ENCODE measurements at places on chromosomes 3 and 15.

- no peak for DNase-seq
These were observed 113.4 kb downstream of the ASB7 start for GRCh38 chr15:100715571-100716455.

DNA sequence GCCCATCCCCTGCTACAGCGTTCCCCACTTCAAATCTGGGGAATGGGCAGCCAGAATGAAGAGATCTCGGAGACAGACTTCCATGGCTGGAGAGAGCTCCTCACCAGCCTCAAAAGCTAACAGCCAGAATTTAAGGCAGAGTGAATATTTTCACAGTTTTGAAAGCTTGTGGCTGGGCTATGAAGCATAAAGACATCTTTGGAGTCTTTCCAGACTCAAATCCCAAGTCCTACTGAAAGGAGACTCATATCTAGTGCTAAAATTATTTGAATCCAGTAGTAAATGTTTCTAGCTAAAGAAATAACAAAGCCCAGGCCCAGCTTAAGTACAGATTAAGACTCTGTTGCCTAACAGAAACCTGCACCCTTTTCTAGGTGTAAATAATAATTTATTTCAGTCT, 628.4 kb upstream of the ALCAM start:
- DNase-seq = no peak

- DNase-seq = no peak
These were observed 3.7 kb upstream of the WDR82 start for GRCh38 chr3:52281981-52282801.

DNA sequence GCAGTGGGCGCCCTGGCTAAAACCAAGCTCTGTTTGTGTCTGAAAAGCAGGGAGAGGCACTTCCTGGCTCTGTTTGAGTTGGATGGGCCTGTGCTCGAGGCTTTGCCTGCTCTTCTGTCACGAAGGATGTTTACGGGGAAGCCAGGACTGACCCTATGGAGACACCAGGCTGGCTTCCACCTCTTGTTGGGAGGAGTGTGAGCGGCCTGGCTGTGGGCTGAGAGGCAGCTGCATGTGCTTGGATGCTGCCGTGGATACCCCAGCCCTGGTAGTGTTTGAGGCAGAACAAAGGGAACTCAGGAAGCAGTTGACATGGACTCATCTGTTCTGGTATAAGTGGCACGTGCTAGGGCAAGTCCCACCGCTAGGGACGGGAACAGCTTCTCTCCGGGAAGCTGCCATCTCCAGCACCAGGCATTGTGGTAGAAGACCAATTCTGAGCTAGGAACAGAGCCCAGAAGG, 17.6 kb upstream of the SLC41A3 start:
- no peak for DNase-seq

- DNase-seq = no peak
These were observed 36.4 kb downstream of the ETFA start for GRCh38 chr15:76274821-76275220.

DNA sequence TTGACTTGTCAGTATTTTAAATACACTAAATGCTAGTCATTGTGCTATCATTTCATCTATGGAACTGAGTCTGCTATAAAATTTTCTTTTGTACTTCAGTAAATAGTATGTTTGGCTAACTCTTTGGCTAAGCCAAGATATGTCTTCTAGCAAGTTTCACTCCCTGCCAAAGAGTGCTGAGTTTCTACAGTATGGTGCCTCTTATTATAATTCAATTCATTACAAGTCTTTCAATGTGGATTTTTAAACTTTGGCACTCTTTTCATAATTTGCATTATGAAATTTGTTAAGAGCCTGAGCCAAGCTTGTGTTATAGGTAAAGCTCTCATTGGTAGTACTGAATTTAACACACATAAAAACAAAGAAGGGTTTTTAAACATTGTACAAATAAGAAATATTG, 24.4 kb downstream of the MORC1 start:
- DNase-seq = no peak

DNA sequence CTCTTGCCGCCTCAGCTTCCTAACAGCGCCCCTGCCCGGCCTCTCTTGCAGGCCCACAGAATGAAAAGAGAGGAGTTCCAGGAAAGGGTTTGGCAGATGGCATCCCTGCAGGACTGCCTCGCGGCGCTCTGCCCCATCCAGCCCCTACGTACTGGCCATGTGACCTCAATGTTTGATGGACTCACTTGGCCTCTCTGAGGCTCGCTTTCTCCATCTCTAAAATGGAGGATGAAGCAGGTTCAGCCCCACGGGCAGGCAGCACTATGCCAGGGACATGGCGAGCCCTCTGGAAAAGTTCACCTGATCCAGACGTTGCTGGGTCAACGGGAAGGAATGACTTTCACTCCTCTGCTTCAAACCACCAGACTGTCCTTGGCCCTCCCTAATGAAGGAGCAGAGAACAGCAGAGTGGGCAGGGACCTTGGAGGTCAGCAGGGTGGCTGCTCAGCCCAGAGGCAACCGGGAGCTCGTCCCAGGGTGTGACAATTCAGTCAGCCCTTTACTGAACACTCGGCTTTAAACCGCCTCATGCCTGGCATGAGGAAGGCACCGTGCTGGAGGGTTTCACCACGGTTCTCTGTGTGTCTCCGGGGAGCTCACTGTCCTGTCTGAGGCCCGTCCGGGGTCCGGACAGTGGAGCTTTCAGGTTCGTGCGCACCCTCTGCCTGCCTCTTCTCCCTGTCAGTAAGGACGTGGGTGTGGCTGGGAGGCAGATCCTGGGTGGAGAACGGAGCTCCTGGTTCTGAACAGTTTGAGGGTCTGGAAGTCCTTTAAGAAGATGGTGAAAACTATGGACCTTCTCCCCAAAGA, 101.3 kb downstream of the LINGO1 start:
- no peak for DNase-seq

- no peak for DNase-seq
These were observed 51.9 kb upstream of the KLF13 start for GRCh38 chr15:31274496-31275330.

DNA sequence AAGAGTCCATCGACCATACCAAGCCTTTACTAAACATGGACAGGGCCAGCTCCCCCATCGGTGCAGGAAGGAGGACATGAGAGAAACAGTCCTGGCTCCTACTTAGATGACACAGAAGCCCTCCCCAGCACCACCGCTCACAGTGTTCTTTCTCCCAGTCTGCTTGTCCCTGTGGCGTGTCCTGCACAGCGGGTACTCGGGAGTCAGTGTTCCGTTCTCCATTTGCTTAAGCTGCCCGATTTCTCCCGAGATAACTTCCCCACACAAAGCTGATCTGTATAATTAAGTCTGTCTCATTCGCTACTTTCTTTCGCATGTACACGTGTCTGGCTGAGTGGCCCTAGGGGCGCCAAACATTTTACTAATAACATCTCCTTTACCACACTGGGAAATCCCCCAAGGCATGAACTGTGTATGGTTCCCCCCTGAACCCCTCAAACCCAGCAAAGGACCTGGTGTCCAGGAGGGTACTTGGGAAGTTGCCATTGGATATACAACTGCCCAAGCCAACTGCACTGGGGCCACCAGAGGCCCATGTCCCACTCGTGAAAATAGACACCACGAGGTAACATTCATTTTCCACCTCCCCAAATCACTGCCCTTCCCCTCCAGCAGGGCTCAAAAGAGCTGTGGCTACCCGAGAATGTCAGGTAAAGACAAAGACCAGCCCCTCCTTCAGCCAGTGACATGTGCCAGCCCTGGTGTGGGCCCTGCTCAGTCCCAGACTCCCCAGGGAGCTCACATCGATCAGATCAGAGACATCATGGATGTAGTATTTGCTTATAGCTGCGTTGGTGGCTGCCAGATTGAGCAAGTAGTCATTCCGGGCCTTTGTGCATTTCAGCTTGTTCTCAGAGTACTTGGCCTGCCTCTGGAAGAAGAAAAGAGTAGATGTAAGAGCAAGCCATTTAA, 96.5 kb upstream of the RAD18 start:
- DNase-seq = no peak

DNA sequence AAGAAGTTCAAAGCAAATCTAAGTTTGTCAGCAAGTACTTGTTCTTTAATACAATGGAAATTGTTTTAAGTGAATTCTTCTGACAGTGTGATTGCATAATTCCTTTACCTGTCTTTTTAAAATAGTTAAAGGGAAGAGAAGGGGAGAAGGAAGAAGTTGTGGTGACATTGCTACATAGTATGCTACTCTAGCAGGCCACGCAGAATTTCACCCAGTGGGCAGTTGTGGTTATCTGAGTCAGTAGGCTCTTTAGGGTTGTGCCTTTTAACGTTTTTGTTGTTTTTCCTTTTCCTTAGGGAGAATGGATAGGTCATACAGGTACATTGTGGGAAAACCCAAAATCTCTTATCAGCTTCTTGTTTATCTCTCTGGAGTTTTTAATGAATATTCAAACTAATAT, 40.4 kb downstream of the KIF15 start:
- DNase-seq = no peak

DNA sequence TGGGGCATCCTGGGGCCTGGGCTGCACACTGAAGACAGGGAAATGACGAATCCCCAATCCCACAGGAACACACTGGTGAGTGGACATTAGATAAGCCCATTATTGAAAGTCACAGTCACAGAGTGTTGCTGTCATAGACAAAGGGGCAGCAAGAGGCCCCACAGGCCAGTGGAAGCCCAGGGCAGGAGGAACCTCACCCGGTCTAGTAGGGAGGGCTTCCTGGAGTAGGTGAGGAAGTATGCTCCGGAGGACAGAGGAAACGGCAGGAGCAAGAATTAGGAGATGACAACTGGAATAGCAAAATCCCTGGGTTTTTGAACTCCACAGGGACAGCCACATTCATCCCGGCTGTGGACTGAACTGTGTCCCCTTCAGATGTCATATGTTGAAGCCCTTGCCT, 101.2 kb downstream of the TPRA1 start:
- DNase-seq = no peak

- DNase-seq = no peak
These were observed 140.9 kb downstream of the NTRK3 start for GRCh38 chr15:88115486-88116152.

- no peak for DNase-seq
These were observed 3.0 kb downstream of the VEPH1 start for GRCh38 chr3:157500232-157500631.

DNA sequence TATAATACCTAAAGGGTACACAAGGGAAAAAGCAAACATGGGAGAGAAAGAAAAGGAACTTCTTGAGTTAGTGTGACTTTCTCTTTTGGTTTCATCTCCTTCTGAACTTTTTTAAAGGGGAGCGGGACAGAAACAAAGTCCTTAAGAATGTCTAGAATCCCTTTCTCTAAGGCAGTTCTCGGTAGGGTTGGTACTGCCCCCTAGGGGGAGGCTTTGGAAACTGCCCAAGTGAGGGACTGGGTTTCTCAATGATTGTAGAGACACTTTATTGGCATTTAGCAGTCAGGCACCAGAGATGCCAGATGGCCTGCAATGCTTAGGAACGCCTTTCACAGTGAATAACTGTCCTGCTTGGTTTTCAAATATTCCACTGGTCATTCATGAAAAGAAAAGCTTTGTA, 172.7 kb downstream of the WDR72 start:
- no peak for DNase-seq

DNA sequence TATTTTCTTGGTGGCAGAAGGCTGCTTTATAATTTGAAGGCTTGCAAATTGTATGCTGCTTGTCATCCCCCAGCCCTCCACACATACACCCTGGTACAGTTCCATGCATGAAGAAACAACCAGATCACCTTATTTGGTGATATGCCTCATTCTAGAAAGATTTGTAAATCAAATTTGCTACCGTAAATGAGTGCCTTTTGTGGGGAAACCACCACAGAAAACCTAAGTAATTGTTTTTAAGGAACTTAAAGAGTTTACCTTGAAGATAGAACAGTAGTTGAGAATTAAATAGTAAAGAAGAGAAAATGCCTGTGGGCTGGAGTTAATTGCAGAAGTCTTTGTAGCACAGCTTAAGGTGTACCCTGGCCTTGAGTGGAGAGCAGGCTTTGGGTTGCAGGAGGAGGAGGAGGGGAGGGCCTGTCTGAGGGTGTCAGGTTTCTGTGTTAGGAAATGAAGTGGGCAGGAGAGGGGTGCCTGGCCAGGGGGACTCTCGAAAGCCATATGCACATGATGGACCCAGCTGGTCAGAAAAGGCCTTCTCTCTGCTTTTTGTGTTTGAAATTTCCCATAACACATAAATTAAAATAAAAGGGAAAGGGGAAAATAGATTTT, 6.9 kb downstream of the NIPA2 start:
- no peak for DNase-seq

- no peak for DNase-seq
These were observed 57.0 kb upstream of the LIMD1 start for GRCh38 chr3:45537616-45537969.

- DNase-seq = no peak
These were observed 373.0 kb upstream of the PROK2 start for GRCh38 chr3:72157748-72158638.

- peak; percentile 75 for DNase-seq
These were observed 243.4 kb upstream of the P2RY1 start for GRCh38 chr3:152591515-152591914.

- no peak for DNase-seq
These were observed 47.0 kb downstream of the OXNAD1 start for GRCh38 chr3:16311960-16312451.

DNA sequence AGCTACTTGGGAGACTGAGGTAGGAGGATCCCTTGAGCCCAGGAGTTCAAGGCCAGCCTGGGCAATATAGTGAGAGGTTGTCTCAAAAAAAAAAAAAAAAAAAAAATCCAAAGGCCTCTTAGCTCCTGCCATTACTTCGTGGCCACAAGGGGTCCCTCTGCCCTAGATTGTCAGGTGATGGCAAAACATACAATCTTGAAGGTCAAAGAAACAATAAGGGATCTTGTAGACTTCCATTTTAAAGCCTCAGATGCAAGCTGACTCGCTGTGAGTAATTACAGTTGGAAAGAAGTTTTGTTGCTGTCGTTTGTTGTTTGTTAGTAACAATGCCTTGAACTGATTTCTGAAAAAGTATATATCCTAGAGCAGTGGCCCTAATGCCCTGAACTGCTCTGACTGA, 55.9 kb upstream of the PLCL2 start:
- peak; percentile 61 for DNase-seq

GRCh38 chr3:30289324-30289723, 317.1 kb upstream of the TGFBR2 start:
- DNase-seq = peak; percentile 18

GRCh38 chr15:89206908-89207331, 14.5 kb downstream of the RLBP1 start:
- peak; percentile 69 for DNase-seq

DNA sequence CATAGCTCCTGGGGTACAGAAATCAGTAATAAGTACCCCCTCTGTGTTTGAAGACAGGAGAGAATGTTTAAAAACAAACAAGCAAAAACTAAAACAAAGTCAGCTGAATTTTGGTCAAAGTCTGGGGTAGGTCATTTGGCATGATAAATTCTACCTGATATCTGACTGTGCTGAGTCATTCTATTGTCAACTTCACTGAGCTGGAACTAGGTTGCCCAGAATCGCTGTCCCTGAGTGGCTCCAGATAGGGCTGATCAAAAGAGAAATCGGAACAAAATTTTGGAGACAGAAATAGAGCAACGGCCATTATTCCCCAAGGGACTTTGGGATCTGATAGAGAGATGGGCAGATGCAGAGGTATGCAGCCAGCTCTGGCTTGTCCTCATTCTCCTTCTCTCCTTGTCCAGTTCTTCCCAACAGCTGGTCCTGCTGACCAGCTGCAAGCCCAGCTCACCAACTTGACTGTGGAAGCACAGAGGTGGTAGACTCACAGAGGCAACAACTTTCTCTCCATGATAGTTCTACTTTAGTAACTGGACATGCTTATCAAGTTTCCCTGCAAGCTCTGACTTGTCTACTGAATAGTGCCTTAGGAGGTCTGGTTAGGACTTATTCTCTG, 57.3 kb upstream of the MYRIP start:
- no peak for DNase-seq

GRCh38 chr15:56484287-56484686, 19.4 kb upstream of the MNS1 start:
- DNase-seq = no peak
